ENCODE measurements at places on chromosomes 7 and 10. TPM values are rescaled to one million over a fixed set of nuclear protein-coding genes. Genes with fewer than 3 reads are reported as not detected.

The MAD1L1 gene
- total RNA-seq = 49.7 TPM

The CNOT4 gene
- 27.6 TPM for total RNA-seq

The WASHC2C gene
- total RNA-seq = 51.3 TPM

The C10orf67 gene
- total RNA-seq = 0.33 TPM
